ENCODE measurements at places on chromosomes 2 and 18.

DNA sequence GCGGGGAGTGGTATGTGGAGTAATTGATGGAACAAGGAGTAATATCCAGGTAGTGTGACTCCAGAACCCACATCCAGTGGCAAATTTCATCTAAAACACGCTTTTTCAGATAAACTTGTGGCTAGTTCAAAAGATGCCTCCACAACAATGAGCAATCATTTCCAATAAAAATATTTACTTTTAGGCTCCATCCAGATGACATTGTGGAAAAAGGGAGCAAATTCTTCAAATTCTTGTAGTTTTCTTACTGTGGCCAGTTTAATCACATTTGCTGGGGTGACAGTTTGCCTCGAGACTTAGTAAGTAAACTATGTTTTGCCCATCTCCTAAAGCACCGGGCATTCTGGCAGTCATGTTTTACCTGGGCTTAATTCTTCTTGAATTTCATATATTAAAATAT is 243.6 kb downstream of the IRS1 start:
- DNase-seq: no peak

- no peak for DNase-seq
Measured at GRCh38 chr2:112634153-112634873, 11.4 kb upstream of the SLC20A1 start.

- peak; percentile 34 for DNase-seq
Measured at GRCh38 chr2:152189622-152190495, 14.3 kb upstream of the STAM2 start.

- DNase-seq: no peak
Measured at GRCh38 chr2:85783796-85784195, 30.0 kb downstream of the ATOH8 start.

DNA sequence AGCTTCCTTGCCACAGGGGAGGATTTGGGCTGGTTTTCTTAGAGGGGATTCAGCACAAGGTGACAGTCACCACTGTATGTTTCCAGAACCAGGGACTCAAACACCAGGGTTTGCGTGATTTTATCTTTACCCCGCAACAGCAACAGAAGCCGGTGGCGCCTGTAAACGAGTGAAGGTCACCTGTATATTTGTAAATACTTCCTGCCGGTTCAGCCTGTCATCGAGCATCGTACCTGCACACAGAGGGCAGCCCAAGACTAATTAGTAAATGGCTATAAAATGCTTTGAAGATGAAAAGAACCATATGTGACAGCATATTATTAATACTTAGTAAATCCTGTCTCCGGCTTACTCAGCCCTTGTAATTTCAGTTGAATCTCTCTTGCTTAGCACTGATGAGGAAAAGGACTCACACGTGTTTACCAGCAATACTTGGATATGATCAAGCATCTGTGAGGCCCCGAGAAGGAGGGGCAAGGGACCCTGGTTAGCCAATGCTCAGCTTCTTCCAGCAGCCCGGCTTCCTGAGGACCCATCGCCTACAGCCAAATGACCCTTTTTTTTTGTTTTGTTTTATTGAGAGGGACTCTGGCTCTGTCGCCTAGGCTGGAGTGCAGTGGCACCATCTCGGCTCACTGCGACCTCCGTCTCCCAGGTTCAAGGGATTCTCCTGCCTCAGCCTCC is 51.3 kb upstream of the FOSL2 start:
- DNase-seq: no peak

DNA sequence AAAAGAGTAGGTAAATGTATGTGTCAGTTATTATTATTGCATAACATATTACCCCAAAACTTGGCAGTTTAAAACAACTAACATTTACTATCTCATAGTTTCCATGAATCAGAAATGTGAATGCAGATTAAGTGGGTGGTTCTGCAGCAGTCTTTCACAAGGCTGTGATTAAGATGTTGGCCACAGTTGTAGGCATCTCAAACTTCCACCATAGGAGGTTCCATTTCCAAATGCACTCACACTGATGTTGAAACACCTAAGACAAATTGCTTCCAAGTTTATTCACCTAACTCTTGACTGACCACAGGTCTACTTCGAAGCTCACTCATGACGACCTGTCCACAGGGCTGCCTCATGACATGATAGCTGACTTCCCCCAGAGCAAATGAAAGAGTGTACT is 360.8 kb downstream of the GRB14 start:
- no peak for DNase-seq

DNA sequence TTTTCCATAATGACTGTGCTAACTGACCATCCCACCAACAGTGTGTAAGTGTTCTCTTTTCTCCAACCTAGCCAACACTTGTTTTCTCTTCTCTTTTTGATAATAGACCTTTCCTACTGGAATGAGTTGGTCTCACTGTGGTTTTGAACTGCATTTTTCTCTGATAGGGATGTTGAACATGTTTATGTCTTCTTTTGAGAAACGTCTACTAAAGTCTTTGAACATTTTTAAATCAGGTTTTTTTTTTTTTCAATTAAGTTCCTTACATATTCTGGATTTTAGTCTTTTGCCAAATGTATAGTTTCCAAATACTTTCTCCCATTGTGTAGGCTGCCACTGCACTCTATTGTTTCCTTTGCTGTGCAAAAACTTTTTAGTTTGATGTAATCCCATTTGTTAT is 405.5 kb upstream of the FIGN start:
- no peak for DNase-seq

DNA sequence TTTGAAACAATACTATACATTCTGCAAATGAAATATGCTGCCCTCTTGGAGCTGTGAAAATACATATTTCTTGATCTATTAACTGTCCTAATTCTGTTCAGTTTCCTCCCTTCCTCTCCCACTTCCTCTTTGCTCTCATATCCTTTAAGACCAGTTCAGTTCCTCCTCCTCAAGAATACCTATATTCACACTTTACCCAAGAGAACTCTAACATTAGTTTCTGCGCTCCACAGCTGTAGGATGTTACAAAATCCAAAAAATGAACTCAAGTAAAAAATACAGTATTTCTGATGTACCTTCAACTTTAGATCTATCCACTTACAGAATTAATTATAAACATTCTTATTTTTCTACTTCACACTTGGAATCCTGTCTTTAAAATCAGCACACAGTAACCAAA is 5.4 kb downstream of the ITSN2 start:
- DNase-seq: no peak

GRCh38 chr2:239153806-239154591 is 246.8 kb downstream of the HDAC4 start:
- no peak for DNase-seq

GRCh38 chr18:27724362-27724761 is 452.6 kb downstream of the CDH2 start:
- no peak for DNase-seq

- DNase-seq: no peak
Measured at GRCh38 chr18:24846138-24846537, 385.7 kb downstream of the HRH4 start.

DNA sequence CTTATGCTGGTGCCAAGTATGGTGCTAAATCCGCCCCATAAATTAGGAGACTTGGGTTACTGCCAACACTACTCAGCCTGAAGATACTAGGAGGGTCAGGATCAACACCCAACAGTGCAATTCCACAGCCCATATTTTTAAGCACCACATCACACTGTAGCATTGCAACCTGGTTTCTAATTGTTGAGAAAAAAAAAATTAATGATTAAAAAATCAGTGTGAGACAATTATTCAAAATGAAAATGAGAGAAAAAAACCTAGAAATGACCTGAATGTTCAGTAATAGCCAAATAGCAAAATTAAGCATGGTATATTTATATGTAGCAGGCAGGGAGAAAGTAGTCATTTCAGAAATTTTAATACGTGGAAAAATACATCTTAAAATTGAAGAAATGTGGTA is 29.2 kb upstream of the HNRNPLL start:
- DNase-seq: no peak

DNA sequence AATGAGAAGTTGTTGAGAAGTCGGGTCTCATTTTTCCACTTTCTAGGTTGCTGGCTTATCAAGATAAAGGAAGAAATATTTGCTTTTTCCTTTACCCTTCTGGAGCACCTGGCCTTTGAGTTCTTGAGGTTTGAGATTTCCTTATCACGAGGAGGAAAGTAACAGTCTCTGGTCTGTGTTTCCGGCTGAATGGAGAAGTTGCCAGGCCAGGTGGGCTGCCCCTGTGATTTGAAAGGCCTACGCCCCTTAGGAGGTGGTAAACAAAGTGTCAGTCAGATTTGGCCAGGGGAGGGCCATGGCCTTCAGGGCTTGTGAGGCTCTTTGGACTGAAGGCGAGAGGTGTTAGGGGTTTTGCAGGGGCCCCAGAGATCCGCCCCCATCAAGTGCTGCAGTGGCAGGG is 156.7 kb upstream of the HAAO start:
- no peak for DNase-seq
